ENCODE measurements at places on chromosomes 11 and 22. TPM values are rescaled to one million over a fixed set of nuclear protein-coding genes. Genes with fewer than 3 reads are reported as not detected.

LRRC32 gene
- 61.4 TPM for polyA plus RNA-seq

CFAP300 gene
- 4.3 TPM for polyA plus RNA-seq

IGLL5 gene
- not detected for polyA plus RNA-seq

GRAP2 gene
- polyA plus RNA-seq = 0.95 TPM
